Activated naive CD8-positive, alpha-beta T cell treated with anti-CD3 and anti-CD28 coated beads for 36 hours (primary cell): ENCODE measurements at places on chromosomes 4 and X. TPM values are rescaled to one million over a fixed set of nuclear protein-coding genes. Genes with fewer than 3 reads are reported as not detected.

Gene LONRF3
- 4.6 TPM for total RNA-seq

Gene CLIC2
- 0.18 TPM for total RNA-seq

Gene FGFBP2
- 8.6 TPM for total RNA-seq

Gene ZNF718
- 11.6 TPM for total RNA-seq

Gene TACC3
- 190 TPM for total RNA-seq

Gene PNMA6F
- total RNA-seq, result not detected

Gene ZCCHC13
- not detected for total RNA-seq

Gene GCNA
- total RNA-seq, result 1.6 TPM

Gene TCEAL9
- total RNA-seq, result 9.6 TPM

Gene IDUA
- 7.1 TPM for total RNA-seq

Gene SMIM10
- total RNA-seq, result 3.2 TPM
